ENCODE measurements at places on chromosomes 4 and X.

GRCh38 chrX:2325076-2325784 is 175.5 kb downstream of the DHRSX start:
- DNase-seq = no peak

DNA sequence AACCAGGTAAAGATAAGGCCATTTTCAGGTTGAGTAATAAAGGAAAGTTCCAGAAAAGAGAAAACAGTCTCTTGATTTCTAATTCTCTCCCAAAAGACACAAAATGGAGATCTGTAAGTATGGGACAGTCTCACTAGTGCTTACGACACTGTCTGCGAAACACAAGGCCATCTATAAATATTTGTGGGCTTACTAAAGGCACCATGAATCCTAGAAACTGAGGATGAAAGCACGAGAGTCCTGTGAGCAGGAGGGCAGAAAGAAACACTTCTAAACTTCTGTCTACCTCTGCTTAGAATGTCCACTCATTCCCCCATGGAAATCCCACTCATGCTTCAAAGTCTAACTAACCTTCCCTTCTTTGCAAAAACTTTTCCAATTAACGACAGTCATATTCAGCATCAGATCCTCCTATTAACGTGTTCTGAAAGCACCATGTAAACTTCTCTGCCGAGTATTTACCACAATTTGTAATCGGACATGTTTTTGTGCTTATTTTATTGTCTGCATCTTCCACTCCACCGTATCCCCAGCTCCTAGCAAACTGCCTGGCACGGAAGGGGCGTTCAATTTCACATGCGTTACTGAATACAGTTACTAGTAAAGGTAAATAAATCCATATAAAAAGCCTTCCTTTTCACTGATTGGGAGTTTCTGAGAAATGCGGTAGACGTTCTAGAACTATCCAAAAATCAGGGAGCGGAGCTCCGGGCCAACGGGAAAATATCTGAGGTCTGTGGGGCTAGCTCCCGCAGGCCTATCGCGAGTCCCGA is 665 bp downstream of the PSMD10 start:
- DNase-seq = no peak

- DNase-seq = no peak
Measured at GRCh38 chrX:123803331-123803983, 56.4 kb upstream of the XIAP start.

GRCh38 chr4:150624055-150624454 is 42.1 kb downstream of the MAB21L2 start:
- DNase-seq = no peak

GRCh38 chrX:150438165-150438564 is 75.0 kb downstream of the MAMLD1 start:
- DNase-seq = no peak

GRCh38 chrX:39693298-39693697 is 404.5 kb downstream of the BCOR start:
- peak; percentile 31 for DNase-seq
